NCI-H510A (cell line): ENCODE measurements at places on chromosomes 12 and 14.

DNA sequence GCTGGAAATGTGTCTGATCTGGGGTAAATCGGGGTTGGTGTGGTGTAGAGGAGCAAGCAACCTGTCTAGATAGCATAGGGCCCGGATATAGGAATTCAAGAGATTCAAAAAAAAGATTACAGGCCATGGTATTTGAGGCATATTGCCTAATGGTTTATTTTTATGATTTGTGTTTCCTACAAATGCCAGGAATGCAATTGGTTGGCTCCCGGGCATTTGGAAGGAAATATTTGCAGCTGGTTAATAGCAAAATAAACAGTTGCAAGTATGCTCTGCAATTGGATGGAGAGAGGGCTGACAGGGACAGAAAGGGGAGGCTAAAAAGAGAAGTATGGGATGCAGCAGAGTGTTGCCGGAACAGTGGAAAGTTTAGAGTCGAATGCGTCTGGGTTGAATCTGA, 315.6 kb upstream of the ATP2B1 start:
- no peak for DNase-seq

GRCh38 chr14:59705866-59706265, 129.3 kb upstream of the CCDC175 start:
- DNase-seq: no peak

GRCh38 chr14:65002586-65003210, 16.0 kb downstream of the FNTB start:
- DNase-seq: no peak

DNA sequence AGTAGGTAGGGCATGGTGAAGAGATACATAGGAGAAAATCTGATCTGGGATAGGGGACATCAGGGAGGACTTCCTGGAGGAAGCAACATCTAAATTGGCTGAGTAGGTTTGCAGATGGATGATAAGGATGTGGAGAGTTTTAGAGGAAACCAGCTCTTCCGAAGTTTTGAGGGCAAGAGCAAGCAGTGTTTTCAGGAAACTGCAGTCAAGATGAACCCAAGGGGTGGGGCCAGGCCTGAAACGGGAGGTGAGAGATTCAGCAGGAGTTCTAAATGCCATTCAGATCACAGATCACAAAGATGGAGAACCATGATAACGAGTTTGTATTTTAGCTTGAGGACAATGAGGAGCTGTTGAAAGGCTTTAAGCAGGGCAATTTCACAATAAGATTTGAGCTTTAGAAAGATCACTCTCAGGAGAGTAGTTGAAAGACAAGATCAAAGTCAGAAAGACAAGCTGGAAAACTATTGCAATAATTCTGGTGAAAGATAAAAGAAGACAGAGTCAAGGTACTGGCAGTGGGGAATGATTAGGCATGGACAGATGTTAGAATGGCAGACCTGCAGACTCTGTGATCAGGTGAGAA, 70.1 kb upstream of the PLXNC1 start:
- DNase-seq: no peak

DNA sequence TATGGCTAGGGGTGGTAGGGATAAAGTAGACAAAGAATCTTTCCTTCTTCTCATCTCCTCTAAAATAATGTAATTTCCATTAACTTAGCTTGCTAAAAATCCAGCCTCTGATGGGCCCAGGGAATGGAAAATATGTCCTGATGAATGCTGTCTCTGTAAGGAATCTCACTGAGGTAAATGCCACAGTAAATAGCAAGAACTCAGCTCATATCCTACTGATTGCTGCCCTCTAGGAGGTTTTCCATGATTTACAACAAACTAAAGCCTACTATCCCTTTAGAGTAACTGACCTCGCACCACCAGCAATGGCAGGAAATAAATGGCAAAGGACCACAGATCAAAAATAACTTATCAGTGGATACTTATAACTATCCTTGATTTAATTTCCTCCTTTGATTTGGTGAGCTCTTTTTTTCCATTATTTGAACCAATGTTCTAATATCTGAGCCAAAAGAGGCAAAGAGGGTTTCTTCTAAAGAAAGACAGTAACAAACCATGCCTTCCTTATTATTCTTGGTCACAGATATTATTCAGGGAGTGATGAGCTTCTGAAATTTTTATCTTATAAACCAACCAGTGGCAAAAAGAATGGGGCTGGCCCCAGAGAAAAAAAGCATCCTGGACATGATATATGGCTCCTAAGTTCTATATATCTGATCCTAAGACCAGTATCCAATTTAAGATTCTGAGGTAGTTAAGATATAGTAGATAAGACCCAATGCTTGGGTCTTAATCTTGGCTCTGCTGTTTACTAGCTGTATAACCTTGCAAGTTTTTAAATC, 43.8 kb downstream of the SENP1 start:
- no peak for DNase-seq

DNA sequence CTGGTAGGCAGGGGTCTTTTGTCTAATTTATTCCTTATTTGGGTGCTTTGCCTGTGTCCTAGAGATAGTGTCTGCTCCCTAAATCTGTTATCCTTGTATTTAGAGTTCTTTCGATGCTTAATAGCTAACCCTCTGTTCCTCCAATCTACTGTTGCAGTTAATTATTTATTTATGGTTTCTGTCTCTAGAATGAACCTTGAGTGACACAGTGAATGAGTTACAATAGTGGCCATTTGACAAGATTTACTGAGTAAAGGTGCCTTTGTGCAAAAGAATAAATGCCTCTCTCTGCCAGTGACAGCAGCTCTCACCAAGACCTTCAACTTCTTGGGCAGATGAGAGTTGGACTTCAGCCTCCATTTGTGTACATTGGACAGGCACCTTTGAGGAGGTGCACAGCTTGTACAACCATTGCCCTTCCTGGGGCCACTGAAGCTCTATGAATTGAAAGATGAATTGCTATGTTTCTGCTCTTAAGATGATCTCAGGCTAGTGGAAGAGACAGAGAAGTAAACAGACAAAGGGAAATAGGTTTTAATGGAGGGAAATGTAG, 165.9 kb downstream of the DERA start:
- DNase-seq: no peak

DNA sequence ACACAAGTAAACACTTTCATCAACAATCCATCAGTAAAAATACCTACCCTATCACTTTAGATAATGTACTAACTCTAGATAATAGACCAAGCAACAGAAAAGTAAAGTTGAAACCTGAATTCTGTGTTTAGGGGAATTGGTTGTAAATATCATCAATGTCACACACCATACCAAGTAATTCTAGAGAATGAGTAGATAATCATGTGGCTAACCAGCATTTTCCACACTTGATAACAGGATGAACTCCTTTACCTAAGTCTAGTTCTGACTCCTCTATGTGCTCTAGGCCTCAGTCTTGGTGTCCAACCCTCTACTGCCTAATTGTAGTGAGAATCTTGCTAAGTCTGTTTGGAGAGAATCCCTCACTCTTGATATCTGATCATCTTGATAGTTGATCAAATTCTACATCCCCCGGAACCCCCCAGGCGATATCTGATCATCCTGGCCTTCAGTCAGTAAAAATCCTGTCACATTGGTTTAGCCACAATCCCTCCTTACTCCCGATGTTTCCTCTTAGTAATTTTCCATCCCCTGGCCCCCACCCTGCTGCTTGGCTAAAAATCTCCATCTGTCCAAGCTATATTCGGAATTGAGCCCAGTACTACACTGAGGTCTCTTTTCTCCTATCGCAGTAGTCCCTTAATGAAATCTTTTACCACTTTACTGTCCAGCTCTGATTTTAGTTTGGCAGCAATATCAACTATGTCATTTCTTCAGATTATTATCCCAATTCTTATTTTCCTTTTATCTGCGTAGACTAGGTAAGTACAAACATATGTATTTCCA, 3.4 kb upstream of the SLCO1A2 start:
- no peak for DNase-seq

DNA sequence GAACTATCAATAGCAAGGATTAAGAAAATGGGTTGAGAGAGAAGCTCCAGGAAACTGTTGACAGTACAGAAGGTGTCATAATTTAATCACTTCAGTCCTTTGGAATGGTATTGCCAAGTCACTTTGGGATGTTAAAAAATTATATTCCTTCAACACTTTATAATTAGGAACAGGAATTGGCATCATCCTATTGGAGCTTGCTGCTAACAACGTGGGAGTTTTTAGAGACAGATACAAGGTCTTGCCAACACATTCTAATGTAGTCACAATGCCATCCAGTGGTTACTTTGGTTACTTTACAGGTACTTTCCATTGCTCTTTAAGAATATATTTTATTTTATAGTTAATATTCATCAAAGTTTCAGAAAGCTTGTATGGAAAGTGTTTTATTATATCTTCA, 310.1 kb downstream of the SYT1 start:
- DNase-seq: no peak

GRCh38 chr12:31797230-31797872, 68.5 kb upstream of the AMN1 start:
- no peak for DNase-seq

DNA sequence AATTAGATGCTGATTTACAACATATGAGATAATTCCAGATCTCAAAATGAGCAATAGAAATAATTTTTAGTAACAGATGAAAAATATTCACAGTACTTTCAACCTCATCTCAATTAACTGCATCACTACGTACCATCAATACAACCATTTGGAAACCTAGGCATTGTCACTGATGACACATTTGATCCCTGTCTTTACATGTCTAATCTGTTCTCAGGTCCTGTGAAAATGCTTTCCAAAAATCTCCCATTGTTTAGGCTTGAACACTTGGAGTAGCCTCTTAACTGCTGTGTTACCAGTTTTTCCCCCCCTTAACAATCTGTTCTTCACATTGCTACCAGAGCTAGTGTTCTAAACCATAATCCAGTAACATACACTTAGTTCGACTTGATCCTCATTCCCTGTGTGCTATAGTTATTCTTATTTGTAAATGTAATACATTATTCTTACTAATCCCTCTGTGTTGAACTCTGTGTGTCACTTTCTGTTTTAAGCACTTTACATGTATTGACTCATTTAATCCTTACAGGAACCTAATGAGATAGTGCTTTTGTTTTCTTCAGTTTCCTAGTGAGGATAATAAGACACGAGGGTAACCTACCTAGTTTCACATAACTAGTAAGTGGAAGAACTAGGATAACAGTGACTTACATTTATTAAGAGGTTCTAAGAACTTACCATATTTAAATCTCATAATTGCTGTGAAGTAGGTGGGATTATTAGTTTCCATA, 41.7 kb downstream of the LARP4 start:
- DNase-seq: no peak

DNA sequence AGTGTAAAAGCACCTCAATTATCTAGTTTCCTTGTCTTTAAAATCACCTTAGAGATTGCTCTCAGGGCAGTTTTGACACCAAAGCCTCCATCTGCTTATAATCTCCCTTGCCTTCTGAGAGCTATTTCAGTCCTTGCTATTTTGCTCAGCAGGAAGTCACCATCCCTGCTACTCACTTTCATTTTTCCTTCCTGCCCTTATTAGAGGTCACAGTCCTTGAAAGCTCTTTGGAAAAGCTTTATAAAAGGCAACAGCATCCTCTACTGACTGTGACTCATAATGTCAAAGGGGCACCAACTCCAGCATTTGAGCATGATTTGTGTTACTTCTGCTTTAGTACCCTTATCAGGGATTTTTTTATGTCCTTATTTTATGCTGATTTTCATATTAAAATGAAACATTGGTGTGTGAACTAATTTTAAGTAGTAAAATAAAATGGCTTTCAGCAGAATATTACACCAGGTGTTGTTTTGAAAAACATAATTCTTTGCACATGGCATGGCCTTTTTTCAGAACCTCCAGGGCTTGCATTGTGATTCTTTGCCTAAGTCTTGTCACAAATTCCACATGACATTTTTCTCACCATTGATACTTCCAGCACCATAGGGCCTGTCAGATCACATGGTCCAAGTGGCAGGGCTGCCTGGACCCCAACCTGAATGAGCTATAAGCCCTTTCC, 213.0 kb downstream of the ADAMTS20 start:
- no peak for DNase-seq

- no peak for DNase-seq
Measured at GRCh38 chr14:29705801-29706200, 221.8 kb downstream of the PRKD1 start.

- no peak for DNase-seq
Measured at GRCh38 chr12:23342407-23342806, 607.1 kb downstream of the SOX5 start.

DNA sequence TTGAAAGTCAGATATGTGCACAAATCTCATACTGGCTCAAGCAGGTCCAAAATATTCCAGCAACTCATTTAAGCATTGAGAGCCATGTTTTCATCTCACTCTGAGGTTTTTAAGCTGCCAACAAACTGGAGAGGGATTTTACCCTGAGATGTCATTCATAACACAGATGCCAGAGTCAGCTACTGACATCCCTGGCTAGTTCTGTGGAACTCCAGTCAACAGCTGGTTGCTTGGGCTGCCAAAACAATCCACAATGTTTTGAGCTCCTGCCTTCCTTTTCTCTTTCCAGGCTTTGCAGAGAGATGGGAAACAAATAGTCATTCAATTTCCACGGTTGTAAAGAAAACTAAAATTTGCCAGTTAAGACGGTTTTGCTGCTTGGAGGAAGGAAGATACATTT, 621.2 kb upstream of the FBXO33 start:
- no peak for DNase-seq

GRCh38 chr12:48988030-48988649, 10.0 kb downstream of the WNT1 start:
- no peak for DNase-seq

DNA sequence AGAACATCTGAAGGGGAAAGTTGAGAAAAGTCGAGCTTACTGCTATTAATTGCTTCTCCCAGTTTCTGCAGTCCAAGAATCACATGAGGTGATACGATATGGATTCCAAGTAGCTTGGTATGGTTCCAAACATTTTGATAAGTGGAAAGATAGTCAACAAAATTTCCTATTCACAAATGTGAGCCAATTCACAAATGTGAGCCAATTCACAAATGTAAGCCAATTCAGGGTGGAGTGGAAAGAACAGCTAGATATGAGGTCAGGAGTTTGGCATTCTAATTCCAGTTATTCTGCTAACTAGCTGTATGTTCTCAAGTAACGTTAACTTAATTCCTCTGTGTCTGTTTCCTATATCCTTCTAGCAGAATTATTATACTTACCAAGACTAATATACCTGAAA, 37.6 kb upstream of the DHRS4 start:
- no peak for DNase-seq

- DNase-seq: no peak
Measured at GRCh38 chr12:24407884-24408283, 458.4 kb upstream of the SOX5 start.
